ENCODE measurements at places on chromosomes 7 and 10. TPM values are rescaled to one million over a fixed set of nuclear protein-coding genes. Genes with fewer than 3 reads are reported as not detected.

Gene PVRIG
- 71.8 TPM for total RNA-seq

Gene PNLIPRP2
- not detected for total RNA-seq

Gene TAS2R5
- total RNA-seq: 1.5 TPM

Gene EVX1
- total RNA-seq: not detected

Gene WBP1L
- 31.9 TPM for total RNA-seq

Gene MYL7
- not detected for total RNA-seq

Gene PDZD7
- 1.9 TPM for total RNA-seq

Gene TMEM139
- total RNA-seq: 0.73 TPM

Gene SPOCK2
- 418 TPM for total RNA-seq

Gene ZKSCAN5
- total RNA-seq: 12.2 TPM

Gene CPN1
- total RNA-seq: not detected

DNA sequence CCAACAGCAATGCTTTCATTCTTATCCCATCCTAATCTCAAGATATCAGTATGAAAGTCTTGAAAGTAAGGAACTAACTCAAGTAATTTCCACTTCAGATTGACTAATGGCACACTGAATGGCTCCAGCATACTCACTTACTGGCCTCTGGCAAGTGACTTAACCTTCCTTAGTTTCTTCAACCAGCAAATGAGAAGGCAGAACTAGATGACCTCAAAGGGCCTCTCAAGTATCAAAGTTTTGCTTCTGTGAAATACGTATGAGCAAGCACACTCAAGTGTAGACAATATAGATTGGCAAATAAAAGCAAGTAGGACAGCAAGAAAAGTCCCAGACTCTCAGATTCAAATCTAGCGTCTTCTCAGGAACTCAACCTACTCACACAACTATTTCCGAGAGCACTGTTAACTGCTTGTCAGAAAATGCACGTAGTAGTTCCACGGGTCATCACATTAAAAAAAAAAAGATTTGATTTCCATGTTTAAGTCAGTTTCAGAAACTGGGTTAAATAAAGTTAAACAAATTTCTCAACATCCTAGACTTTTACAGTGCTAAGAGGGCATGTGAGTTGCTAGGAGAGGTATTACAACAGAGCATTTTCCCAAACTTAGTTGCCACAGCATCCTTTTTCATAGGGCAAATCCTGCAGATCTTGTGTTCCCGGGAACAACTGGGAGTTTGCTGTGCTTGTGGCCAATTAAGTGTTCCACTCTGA, 276.9 kb upstream of the KLF14 start:
- DNase-seq: no peak
- peaks cover 20% of the 10 kb centered on the region for H3K36me3 ChIP-seq
- H3K4me1 ChIP-seq: peaks cover 85% of the 10 kb centered on the region
- H3K27me3 ChIP-seq: no peaks in the 10 kb centered on the region
- H3K27ac ChIP-seq: peak overlapping the region; percentile 81

GRCh38 chr7:159125955-159126270, 18.8 kb downstream of the VIPR2 start:
- H3K36me3 ChIP-seq: no peaks in the 10 kb centered on the region
- no peak overlapping the region for H3K27ac ChIP-seq
- DNase-seq: no peak

- peaks cover 18% of the 10 kb centered on the region for H3K27me3 ChIP-seq
- DNase-seq: no peak
- no peaks in the 10 kb centered on the region for H3K36me3 ChIP-seq
- peaks cover 6% of the 10 kb centered on the region for H3K4me1 ChIP-seq
These were observed 187.7 kb downstream of the HECW1 start for GRCh38 chr7:43300121-43300520.

GRCh38 chr7:90593205-90593604, 2.9 kb upstream of the CDK14 start:
- DNase-seq: no peak
- no peak overlapping the region for H3K4me3 ChIP-seq
- no peak overlapping the region for H3K27ac ChIP-seq

- H3K4me3 ChIP-seq: no peak overlapping the region
- no peak overlapping the region for H3K27ac ChIP-seq
- no peaks in the 10 kb centered on the region for H3K4me1 ChIP-seq
- no peaks in the 10 kb centered on the region for H3K27me3 ChIP-seq
- no peak for DNase-seq
These were observed 37.2 kb upstream of the BMPER start for GRCh38 chr7:33868166-33868565.

GRCh38 chr10:50885097-50885859, at the start of gene A1CF:
A1CF (minus strand) TSS chr10:50885627; CDS start chr10:50859940, 25,687 bp downstream.
- no peaks in the 10 kb centered on the region for H3K4me1 ChIP-seq
- no peak within 1 kb of the TSS for H3K4me3 ChIP-seq
- no peak for DNase-seq
- peaks cover 7% of the 10 kb centered on the region for H3K27me3 ChIP-seq
- no peak within 1 kb of the TSS for H3K27ac ChIP-seq

- DNase-seq: no peak
- no peaks in the 10 kb centered on the region for H3K36me3 ChIP-seq
- no peak overlapping the region for H3K27ac ChIP-seq
- H3K4me3 ChIP-seq: no peak overlapping the region
- peaks cover 9% of the 10 kb centered on the region for H3K27me3 ChIP-seq
- H3K4me1 ChIP-seq: peaks cover 4% of the 10 kb centered on the region
These were observed 69.6 kb downstream of the PDGFA start for GRCh38 chr7:450036-450435.

- H3K27me3 ChIP-seq: no peaks in the 10 kb centered on the region
- DNase-seq: no peak
- H3K4me1 ChIP-seq: no peaks in the 10 kb centered on the region
- no peak overlapping the region for H3K4me3 ChIP-seq
- H3K27ac ChIP-seq: no peak overlapping the region
These were observed 184.5 kb upstream of the CXCL12 start for GRCh38 chr10:44569193-44570091.

DNA sequence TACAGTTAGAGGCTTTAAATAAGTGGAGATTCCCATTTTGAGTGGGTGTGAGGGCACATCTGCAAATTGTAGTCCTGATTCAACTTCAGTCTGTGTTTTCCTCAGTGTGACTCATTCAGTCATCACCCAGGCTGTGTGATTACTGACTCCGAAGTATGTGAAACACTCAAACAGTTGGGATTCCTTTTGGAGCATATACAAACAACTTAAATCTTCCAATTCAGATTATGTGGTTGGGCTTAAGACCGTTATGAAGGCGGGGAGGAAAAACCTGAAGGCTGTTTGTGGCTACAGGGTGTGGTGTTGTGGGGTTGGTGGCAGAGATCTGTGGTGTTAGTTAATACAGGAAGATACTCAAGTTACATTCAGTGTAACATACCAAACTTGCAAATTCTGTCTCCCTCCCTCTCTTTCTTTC, 259.7 kb upstream of the FERD3L start:
- no peak for DNase-seq
- no peaks in the 10 kb centered on the region for H3K36me3 ChIP-seq
- no peak overlapping the region for H3K4me3 ChIP-seq

DNA sequence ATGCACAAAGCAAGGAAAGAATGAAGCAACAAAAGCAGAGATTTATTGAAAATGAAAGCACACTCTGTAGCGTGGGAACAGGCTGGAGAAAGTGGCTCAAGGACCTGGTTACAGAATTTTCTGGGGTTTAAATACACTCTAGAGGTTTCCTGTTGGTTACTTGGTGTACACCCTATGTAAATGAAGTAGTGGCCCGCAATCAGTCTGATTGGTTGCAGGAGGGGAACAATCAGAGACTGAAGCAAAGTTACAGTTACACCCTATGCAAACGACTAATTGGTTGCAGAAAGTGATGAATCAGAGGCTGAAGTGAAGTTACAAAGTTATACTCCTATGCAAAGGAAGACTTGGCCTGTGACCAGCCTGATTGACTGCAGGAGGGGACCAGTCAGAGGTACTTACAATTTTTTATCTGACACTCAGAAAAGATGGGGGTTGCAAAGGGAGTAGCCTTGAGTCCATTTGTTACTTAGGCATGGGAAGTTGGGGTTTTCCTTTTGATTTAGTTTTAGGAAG, 3.6 kb upstream of the MTPN start:
- DNase-seq: peak; percentile 78
- H3K4me1 ChIP-seq: peaks cover 53% of the 10 kb centered on the region
- no peaks in the 10 kb centered on the region for H3K27me3 ChIP-seq
- H3K27ac ChIP-seq: peak overlapping the region; percentile 88
- peaks cover 16% of the 10 kb centered on the region for H3K36me3 ChIP-seq

GRCh38 chr10:65090991-65091390, 1569.8 kb downstream of the REEP3 start:
- H3K27me3 ChIP-seq: no peaks in the 10 kb centered on the region
- no peaks in the 10 kb centered on the region for H3K36me3 ChIP-seq
- H3K27ac ChIP-seq: no peak overlapping the region
- no peaks in the 10 kb centered on the region for H3K4me1 ChIP-seq
- no peak overlapping the region for H3K4me3 ChIP-seq

- no peak overlapping the region for H3K4me3 ChIP-seq
- DNase-seq: no peak
- no peaks in the 10 kb centered on the region for H3K4me1 ChIP-seq
These were observed 259.0 kb downstream of the CXCL12 start for GRCh38 chr10:44125879-44126278.

GRCh38 chr10:124632064-124632531, 112.1 kb downstream of the FAM53B start:
- H3K4me3 ChIP-seq: no peak overlapping the region
- DNase-seq: peak; percentile 45
- no peaks in the 10 kb centered on the region for H3K27me3 ChIP-seq
- peaks cover 46% of the 10 kb centered on the region for H3K4me1 ChIP-seq
- H3K36me3 ChIP-seq: peaks cover 27% of the 10 kb centered on the region
- no peak overlapping the region for H3K27ac ChIP-seq

DNA sequence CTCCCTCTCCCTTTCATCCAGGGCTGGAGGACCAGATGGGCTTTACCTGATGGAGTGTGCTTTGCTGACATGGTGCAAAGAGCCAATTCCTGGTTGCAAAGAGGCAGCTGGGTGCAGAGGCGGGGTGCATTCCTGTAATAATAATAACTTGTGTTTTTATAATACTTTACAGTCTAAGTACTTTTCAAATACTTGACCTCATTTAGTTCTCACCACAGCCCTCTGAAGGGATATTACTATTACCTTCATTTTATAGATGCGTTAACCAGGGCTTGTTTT, 70.4 kb downstream of the TCF7L2 start:
- H3K27me3 ChIP-seq: no peaks in the 10 kb centered on the region
- no peaks in the 10 kb centered on the region for H3K4me1 ChIP-seq
- no peak for DNase-seq
- H3K4me3 ChIP-seq: no peak overlapping the region

DNA sequence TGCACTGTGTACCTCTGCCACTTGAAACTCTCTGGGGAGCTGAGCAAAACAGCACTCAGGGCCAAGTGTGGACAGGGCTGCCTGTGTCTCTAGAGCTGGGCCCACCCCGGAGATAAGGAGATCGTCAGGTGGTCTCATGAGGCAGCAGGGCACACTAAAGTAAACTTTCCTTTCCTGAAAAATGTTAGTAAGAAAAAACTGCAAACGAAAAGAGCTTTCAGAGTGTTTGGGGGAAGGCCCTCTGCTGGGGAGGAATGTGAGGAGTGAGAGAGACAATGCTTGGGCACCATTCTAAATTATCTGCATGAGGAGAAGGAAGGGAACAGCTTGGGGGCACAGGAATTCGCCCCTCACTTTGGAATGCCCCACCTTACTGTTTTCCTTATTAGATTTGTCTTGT, 127.7 kb downstream of the ATXN7L1 start:
- peaks cover 3% of the 10 kb centered on the region for H3K27me3 ChIP-seq
- no peak overlapping the region for H3K4me3 ChIP-seq
- peaks cover 7% of the 10 kb centered on the region for H3K4me1 ChIP-seq
- no peak overlapping the region for H3K27ac ChIP-seq
- H3K36me3 ChIP-seq: no peaks in the 10 kb centered on the region

DNA sequence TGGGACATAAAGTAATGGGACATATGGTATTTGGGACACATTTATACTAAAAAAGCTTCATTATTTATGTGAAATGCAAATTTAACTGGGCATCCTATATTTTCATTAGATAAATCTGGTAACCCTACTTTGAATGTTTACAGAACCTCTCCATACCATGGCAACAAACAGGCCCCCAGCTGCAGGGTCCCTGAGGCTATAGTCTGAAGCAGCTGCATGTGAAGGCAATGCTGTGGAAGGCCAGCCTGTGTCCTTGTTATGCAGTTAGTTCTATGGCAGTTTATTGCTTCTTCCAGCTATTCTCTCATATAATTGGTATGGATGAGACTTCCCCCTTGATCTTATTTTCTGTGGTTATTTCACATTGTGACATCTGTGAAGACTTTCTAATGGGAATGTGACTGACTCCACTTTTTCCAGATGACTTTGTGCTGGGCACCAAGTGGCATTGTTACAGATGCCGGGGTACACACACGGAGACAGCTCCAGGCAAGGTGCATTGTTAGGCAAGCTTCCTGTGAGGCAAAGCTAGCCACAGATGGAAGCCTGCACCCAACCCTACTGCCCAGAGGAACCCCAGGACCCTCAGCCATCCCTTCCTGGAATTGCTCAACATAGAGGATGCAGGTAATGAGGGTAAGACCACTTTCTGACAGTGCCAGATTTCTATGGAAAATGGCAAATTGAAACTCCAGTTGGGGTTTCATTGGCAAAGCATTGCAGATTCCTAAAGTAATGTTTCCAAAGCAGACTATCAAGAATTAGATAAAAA, 49.5 kb upstream of the ADAM12 start:
- H3K4me1 ChIP-seq: no peaks in the 10 kb centered on the region
- H3K27ac ChIP-seq: no peak overlapping the region
- H3K36me3 ChIP-seq: no peaks in the 10 kb centered on the region

GRCh38 chr10:7475046-7475911, 64.4 kb upstream of the SFMBT2 start:
- H3K4me1 ChIP-seq: peaks cover 39% of the 10 kb centered on the region
- H3K4me3 ChIP-seq: no peak overlapping the region
- peaks cover 3% of the 10 kb centered on the region for H3K36me3 ChIP-seq
- peaks cover 8% of the 10 kb centered on the region for H3K27me3 ChIP-seq
- no peak for DNase-seq
- no peak overlapping the region for H3K27ac ChIP-seq

- no peak overlapping the region for H3K27ac ChIP-seq
- no peak overlapping the region for H3K4me3 ChIP-seq
- DNase-seq: no peak
These were observed 421.3 kb downstream of the EXOC4 start for GRCh38 chr7:133674079-133674763.

DNA sequence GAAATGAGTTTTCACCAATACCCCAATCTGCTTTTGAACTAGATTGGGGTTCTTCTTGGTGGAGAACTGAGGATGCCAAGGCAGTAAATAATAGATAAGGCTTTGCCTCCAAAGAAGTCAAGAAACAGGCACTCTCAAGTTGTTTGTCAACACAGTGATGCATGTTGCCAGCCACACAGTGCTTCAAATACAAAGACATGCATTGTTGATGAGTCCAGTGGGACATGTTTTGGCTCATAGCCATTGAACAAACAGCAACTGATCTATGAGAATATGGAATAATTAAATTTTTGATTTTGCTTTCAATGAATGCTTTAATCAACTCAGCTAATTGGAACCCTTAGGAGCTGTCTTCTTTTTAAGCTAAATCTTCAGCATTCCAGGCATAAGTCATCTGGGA, 346.4 kb downstream of the THSD7A start:
- H3K4me1 ChIP-seq: no peaks in the 10 kb centered on the region
- H3K27ac ChIP-seq: no peak overlapping the region
- no peak for DNase-seq
- H3K4me3 ChIP-seq: no peak overlapping the region
- no peaks in the 10 kb centered on the region for H3K36me3 ChIP-seq
- no peaks in the 10 kb centered on the region for H3K27me3 ChIP-seq

Measured in activated CD4-positive, alpha-beta memory T cell treated with anti-CD3 and anti-CD28 coated beads, Interleukin-2, amount 10 ng/mL, durations not matched to agents 7 days and 5 days (primary cell).